ENCODE measurements at places on chromosomes 2 and 18. TPM values are rescaled to one million over a fixed set of nuclear protein-coding genes. Genes with fewer than 3 reads are reported as not detected.

The CKAP2L gene
- 0.57 TPM for total RNA-seq

The MYOM1 gene
- total RNA-seq, result 2.7 TPM

The IL1F10 gene
- not detected for total RNA-seq

The TMEM163 gene
- 0.14 TPM for total RNA-seq

The MTIF2 gene
- 12.2 TPM for total RNA-seq

The MAB21L4 gene
- not detected for total RNA-seq

The PTCD3 gene
- 187 TPM for total RNA-seq

The CXCR1 gene
- total RNA-seq, result not detected

The MAP2 gene
- total RNA-seq, result not detected

The PLGLB1 gene
- total RNA-seq, result 1.7 TPM

The TLX2 gene
- not detected for total RNA-seq

The RND3 gene
- not detected for total RNA-seq

The GPR39 gene
- not detected for total RNA-seq

The ST6GAL2 gene
- total RNA-seq, result not detected

The NDUFS1 gene
- 28.7 TPM for total RNA-seq

Data from CD8-positive, alpha-beta T cell (primary cell).